Type B pancreatic cell (in vitro differentiated cells): ENCODE measurements at places on chromosomes 6 and 20.

GRCh38 chr6:52558266-52559000, 18.4 kb downstream of the TRAM2 start:
- DNase-seq = no peak

GRCh38 chr20:45028424-45029136, 62.3 kb downstream of the STK4 start:
- DNase-seq = no peak

GRCh38 chr6:90715093-90715655, 128.3 kb upstream of the MAP3K7 start:
- no peak for DNase-seq

- DNase-seq = no peak
These were observed 178.9 kb downstream of the SASH1 start for GRCh38 chr6:148521586-148521985.

DNA sequence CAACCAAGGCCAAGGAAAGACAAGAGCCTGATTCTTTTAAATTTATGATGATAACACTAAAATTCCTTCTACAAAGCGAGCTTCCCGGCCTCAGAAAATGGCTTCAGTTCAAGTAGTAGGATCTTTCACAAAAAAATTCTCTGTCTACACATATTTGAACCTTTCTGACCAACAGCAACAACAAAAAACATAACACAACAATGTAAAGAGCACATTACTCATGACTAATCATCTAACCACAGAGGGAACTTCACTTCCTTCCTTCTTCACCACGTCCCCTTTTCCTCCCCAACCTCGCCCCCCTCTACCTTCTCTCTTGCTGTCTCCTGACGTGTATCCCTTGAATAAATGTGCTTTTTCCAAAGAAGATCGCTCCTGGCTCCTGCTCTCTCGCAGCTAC, 228.2 kb downstream of the MYLK4 start:
- no peak for DNase-seq

DNA sequence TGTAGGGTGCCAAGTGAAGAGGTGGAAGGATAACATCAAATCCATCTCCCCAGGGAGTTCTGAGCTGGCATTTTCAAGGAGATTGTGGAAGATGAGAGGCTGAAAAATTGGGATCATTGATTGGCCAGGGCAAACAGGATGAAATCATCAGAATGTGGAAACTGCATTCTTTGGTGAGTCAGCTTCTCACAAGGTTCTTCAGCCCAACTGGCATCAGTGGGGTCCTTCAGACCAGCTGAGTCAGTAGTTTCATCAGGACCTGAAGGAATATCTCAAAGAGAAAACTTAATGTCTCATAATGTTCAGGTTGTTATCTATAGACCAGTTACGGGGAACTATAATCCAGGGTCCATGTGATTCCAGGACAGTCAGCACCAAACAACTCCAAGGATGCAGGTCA, 195.8 kb downstream of the HAO1 start:
- no peak for DNase-seq

DNA sequence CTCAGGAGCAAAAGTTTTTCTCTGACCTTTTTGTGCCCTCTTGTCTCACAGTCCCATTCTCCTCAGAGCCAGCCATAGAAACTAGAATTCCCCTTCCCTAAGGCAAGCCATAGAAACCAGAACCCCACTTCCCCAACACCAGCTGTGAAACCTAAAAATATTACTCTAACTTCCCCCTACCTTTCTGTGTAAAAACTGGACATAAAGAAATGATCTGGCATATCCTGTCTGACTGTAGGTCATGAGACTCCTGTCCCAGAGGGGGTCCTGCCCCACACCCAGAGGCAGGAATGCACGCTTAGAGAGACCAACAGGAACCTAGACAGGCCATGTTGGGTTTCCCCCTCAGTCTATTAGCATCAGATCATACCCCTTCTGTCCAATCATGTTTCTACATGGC, 140.6 kb upstream of the SLC22A16 start:
- no peak for DNase-seq

DNA sequence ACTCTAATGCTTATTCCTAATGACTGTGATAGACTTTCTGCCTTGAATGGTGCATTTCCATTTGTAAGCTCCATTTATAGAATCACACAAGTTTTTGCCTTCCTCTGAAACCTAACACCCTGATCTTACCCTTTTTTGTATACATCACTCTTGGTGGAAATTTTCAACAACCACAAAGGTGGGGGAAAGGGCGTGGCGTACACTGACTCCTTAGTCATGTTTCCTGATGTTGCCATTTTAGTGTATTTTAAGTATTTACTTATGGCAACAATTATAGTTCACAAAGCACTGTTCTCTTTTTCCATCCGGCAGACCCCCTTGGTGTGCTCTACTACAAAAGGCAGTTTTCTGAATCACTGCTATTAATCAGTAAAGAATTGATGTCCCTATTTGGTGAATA, 92.0 kb downstream of the ATXN1 start:
- DNase-seq = no peak

GRCh38 chr20:24157213-24157612, 168.6 kb upstream of the GGTLC1 start:
- DNase-seq = no peak

DNA sequence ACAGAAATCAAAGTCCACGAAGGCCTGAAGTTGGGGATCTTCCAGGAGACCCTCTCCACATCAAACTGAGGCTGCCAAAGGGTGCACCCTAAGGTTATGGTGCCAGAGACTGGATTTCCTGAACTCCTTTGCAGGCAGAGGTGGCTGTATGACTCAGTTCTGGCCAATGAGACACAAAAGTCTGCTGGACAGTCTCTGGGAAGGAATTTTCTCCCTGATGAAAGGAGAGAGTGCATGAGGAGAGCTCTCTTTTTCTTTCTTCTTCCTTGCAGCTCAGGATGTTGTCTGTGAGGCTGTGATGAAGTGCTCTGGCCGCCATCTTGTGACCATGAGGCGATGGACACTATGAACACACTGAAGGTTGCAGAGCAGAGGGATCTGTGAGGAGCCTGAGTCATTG, 85.2 kb downstream of the MDGA1 start:
- no peak for DNase-seq

DNA sequence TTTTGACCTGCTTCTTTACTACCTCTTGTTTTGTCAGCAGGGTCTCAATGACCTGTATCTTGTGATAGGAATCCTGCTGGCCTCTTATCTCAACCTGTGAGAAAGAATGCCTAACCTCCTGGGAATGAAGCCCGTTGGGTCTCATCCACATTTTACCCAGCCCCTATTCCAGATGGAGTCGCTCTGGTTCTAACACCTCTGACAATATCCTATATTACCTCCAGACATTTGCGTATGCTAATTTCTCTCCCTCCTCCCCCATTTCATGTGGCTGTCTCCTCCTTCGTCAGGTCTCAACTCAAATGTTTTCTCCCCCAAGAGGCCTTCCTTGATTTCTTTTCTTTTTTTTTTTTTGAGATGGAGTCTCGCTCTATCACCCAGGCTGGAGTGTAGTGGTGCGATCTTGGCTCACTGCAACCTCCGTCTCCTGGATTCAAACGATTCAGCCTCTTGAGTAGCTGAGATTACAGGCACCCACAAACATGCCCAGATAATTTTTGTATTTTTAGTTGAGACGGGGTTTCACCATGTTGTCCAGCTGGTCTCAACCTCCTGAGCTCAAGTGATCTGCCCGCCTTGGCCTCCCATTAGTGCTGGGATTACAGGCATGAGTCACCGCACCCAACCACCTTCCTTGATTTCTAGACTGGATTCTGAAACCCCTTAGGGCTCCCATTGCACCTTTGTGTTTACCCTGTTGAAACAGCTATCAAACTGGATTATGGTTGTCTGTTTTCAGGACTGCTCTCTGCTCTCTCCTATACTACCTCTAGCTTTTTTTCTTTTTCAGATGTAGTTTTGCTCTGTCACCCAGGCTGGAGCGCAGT, 49.5 kb upstream of the B4GALT5 start:
- no peak for DNase-seq

DNA sequence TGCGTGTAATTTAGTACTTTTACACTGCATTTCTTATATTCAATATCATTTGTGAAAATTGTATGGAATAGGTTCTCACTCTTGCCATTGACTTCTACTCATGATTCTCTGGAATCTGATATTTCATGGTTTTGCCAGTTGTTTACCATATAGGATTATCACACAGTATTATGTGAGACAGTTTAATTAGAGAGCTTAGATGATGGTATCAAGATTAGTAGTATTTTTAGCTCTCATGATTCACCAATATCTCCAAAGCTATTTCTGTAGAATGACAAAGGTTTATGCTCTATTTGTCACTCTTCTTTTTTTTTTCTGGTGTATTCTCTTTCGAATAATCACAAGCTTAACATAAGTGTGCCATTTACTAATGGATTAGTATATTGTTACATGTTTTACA, 45.9 kb downstream of the EPHA7 start:
- DNase-seq = no peak

DNA sequence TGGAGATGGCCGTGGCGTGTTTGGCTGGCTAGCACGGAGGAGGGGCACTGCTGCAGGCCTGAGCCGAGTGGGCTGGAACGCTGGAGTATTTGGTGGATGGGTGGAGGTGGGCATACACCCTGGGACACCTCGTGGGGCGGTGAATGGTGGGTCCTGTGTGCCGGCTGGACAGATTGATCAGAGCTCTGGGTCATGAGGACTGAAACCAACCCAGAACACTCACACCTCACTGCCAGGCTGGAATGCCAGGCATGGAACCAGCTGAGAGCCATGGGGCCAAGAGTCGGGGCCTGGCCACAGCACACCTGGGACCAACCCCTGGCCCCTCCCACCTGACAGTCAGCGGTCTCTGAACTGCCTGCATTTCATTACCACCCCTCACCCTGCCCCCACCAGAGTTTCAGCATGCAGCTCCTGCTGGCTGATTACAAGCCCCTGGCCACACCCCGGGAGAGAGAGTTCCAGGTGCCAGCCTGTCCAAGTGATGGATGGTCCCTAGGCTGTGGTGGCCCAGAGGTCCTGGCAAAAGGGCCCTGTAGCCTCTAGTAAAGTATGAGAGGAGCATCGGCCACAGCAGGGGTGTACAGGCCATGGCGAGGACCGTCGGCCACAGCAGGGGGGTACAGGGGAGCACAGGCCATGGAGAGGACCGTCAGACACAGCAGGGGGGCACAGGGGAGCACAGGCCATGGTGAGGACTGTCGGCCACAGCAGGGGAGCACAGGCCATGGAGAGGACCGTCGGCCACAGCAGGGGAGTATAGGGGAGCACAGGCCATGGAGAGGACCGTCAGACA, 3.3 kb downstream of the NPBWR2 start:
- DNase-seq = no peak

DNA sequence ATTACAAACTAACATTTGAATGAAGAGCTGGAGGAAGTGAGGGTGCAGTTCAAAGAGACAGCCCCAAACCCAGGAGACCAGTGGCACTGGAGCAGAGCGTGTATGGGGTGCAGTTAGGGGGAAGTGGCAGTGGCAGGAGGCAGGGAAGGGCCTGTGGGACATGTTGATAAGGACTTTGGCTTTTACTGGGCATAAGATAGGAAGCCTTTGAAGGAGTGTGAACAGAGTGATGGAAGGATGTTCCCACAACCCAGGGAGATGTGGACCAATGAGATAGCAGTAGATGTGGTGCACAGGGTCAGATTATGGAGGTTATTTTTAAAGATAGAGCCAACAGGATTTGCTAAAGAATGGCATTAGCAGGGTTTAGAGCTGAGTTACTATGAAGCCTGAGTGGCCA, 56.4 kb downstream of the AIG1 start:
- DNase-seq = no peak

DNA sequence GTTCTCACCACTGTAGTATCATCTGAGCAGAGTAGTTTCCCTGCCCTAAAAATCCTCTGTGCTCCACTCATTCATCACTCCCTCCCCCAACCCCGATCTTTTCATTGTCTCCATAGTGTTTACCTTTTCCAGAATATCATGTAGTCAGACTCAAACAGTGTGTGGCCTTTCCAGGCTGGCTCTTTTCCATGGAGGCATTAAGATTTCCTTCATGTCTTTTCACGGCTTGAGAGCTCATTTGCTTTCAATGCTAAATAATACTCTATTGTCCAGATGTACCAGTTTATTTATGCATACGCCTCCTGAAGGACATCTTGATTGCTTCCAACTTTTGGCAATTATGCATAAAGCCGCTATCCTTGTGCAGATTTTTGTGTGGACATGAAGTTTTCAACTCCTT, 235.8 kb downstream of the PHACTR1 start:
- DNase-seq = no peak

GRCh38 chr6:120496661-120497060, 837.6 kb downstream of the TBC1D32 start:
- DNase-seq = no peak
